ENCODE measurements at places on chromosomes 2 and 18.

GRCh38 chr2:42879121-42879705 lies 86.8 kb upstream of the HAAO start:
- peak overlapping the region; percentile 64 for H3K27ac ChIP-seq
- no peak for DNase-seq

GRCh38 chr18:76451396-76452331 lies 43.4 kb downstream of the ZNF516 start:
- peak overlapping the region; percentile 81 for H3K27ac ChIP-seq
- H3K4me3 ChIP-seq, result peak overlapping the region; percentile 82
- DNase-seq, result peak; percentile 19

- peak overlapping the region; percentile 94 for H3K4me3 ChIP-seq
- H3K36me3 ChIP-seq, result peaks cover 54% of the 10 kb centered on the region
- H3K27me3 ChIP-seq, result no peaks in the 10 kb centered on the region
- peak overlapping the region; percentile 98 for H3K27ac ChIP-seq
- DNase-seq, result no peak
Observed at GRCh38 chr18:49491534-49491856, 4.5 kb upstream of the C18orf32 start.

- H3K27me3 ChIP-seq, result no peaks in the 10 kb centered on the region
- no peak overlapping the region for H3K27ac ChIP-seq
- H3K4me1 ChIP-seq, result peaks cover 6% of the 10 kb centered on the region
Observed at GRCh38 chr2:55114082-55114481, 63.8 kb upstream of the RTN4 start.

DNA sequence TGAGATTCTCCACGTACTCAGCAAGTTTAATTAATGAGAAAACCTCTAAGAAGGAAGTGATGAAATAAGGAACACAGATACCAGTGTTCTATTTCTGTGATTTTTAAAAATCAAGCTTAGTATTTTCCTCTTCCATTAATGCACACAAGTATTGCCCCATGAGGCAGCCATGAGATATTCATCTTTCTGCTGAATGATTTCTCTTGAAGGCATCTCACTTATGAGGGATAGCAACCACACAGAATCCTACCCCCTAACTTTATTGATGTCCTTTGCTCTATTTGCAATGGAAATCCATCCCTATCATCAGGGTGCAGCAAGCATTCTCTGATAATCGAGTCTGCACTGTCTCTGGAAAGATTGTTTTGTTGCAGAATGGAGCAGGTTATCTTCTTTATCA lies 244.1 kb upstream of the NRP2 start:
- no peak for DNase-seq
- H3K27ac ChIP-seq, result no peak overlapping the region
- H3K27me3 ChIP-seq, result no peaks in the 10 kb centered on the region
- no peaks in the 10 kb centered on the region for H3K4me1 ChIP-seq

- no peak for DNase-seq
- no peaks in the 10 kb centered on the region for H3K4me1 ChIP-seq
- H3K27me3 ChIP-seq, result peaks cover 11% of the 10 kb centered on the region
Observed at GRCh38 chr2:216830346-216830745, 29.5 kb downstream of the TNP1 start.

DNA sequence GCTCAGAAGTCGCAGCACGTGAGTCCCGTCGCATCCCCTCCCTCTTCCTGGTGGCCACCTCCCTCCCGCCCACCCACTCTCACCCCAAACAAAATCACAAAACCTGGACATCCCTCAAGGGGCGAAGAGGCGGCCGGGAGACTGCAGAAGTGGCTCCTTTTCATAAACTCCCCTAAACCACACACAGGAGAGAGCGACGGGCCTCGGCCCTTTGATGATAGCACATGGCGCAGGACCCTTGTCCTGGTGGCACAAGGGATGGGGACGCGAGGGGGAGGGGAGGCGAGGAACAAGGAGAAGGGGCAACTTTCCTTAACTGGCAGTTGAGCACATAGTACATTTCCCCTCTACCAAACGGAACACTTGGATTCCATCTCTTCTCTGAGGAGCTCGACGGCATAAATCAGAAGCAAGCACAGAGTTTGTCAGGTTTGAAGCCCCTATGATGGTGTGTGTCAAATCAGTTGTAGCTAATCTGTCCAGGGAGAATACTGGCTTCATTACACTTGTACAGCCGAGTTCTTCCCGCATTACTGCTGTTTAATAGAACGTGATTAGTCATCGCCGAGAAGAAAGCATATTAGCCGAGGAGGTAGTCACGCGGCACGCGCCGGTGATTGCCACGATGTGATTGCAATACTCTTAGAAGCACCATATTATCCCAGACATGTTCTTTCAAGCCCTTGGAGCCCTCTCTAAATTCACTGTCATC lies 43.8 kb downstream of the GBX2 start:
- H3K4me1 ChIP-seq, result no peaks in the 10 kb centered on the region
- no peaks in the 10 kb centered on the region for H3K36me3 ChIP-seq
- no peak overlapping the region for H3K27ac ChIP-seq
- no peak overlapping the region for H3K4me3 ChIP-seq
- no peaks in the 10 kb centered on the region for H3K27me3 ChIP-seq

DNA sequence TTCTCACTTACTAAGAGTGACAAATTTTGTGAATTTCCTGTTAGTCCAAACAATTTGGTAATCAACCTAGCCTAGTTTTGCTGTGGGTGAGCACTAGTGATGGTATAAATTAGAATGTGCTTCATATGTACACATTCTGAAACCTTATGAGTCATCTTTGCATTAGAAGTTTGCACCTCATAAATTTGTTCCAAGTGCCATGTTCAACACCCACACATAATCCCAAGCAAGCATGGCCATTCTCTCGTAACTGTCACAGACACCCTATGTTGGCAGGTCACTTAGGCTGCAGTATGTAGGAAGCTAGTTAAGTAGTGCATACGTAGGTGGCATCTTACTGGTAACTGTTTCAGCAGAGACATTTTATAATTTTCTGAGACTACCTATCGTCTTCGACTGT lies 46.9 kb downstream of the NAB1 start:
- H3K27ac ChIP-seq, result peak overlapping the region; percentile 30
- DNase-seq, result no peak
- H3K36me3 ChIP-seq, result peaks cover 17% of the 10 kb centered on the region
- H3K4me1 ChIP-seq, result peaks cover 30% of the 10 kb centered on the region

- H3K27ac ChIP-seq, result no peak overlapping the region
- H3K36me3 ChIP-seq, result no peaks in the 10 kb centered on the region
- H3K4me1 ChIP-seq, result no peaks in the 10 kb centered on the region
- no peak overlapping the region for H3K4me3 ChIP-seq
- no peaks in the 10 kb centered on the region for H3K27me3 ChIP-seq
Observed at GRCh38 chr18:55838841-55839240, 250.8 kb upstream of the TCF4 start.

DNA sequence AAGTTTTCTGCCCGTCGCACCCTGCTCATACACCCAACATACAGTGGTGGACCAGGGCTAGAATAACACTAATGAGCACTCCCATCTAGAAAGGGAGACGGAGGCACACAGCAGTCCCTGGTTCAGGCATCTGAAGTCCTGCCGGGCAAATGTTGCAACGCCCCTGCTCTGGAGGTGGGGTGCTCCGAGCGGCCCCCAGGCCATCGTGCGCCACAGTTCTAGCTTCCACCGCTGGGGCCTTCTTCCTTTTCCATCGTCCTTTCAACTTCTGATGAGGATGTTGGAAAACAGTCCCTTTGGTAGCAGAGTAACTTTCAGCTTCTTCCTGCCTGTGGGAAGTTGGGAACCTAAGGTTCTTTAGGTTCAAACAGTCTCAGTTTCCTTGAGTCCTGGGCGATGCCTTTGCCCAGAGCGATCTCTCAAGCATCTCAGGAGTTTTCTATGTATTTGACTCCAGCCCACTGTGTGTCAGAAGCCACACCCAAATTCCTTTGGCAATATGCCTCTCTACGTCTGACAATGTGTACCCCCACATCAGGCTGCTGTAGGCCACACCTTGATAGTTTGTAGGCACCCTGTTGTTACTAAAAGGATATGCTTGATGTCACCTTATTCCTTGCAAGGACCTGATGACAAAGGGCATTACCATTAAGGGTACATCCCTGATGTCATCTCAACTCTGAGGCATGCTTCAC lies 258.8 kb downstream of the GLI2 start:
- H3K4me3 ChIP-seq, result no peak overlapping the region
- no peak for DNase-seq
- no peaks in the 10 kb centered on the region for H3K27me3 ChIP-seq
- H3K27ac ChIP-seq, result no peak overlapping the region
- H3K4me1 ChIP-seq, result no peaks in the 10 kb centered on the region

DNA sequence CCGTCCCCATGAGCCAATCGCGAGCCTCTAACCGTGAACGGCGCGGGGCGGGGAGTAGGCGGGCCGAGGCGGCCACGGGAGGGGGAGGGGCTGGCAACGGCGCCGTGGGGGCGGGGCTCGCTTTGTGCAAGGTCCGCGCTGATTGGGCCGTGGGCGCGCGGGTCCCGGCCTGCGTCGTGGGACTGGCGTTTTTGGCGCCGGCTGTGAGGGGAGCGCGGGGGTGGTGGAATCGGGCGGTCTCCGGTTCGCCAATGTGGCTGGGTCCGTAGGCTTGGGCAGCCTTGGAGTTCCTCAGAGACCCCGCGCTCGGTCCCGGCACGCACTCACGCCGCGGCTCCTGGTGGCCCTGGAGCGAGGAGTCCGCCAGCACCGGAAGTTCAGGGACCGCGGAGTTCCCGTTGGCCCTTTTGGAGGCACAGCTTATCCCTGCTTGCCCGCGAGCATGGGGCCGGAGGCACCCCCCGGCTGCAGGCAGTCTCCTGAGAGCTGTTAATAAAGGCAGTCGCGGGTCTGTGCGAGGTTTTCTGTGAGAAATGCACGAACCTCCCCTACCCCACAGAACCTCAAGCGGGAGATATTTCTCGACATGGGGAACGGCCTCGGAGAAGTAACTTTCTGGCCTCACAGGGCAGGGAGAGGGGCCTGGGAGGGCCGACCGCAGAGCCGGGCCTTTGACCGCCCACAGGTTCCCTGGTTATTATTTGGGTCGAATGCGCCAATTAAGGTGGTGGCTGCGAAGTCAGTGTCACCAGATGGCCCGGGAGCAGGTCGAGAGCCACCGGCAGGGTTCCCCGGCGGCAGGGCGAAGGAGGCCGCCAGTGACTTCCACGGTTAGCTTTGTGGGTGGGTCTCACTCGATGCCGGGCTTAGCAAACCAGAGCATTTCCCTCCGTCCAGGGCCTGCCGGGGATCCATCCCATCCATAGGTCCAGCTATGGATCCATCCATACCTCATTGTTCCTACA lies 574 bp upstream of the NCL start:
- H3K27ac ChIP-seq, result peak overlapping the region; percentile 98
- peaks cover 48% of the 10 kb centered on the region for H3K4me1 ChIP-seq
- peak overlapping the region; percentile 98 for H3K4me3 ChIP-seq
- DNase-seq, result peak; percentile 99
- H3K36me3 ChIP-seq, result peaks cover 44% of the 10 kb centered on the region

- no peaks in the 10 kb centered on the region for H3K36me3 ChIP-seq
- no peak overlapping the region for H3K4me3 ChIP-seq
- no peaks in the 10 kb centered on the region for H3K4me1 ChIP-seq
- H3K27me3 ChIP-seq, result peaks cover 2% of the 10 kb centered on the region
- no peak overlapping the region for H3K27ac ChIP-seq
Observed at GRCh38 chr2:16140771-16141640, 200.7 kb downstream of the MYCN start.

GRCh38 chr2:127626917-127627739 lies 18.8 kb upstream of the GPR17 start:
- no peak overlapping the region for H3K27ac ChIP-seq
- H3K4me3 ChIP-seq, result no peak overlapping the region
- H3K27me3 ChIP-seq, result no peaks in the 10 kb centered on the region
- DNase-seq, result no peak

GRCh38 chr2:170598067-170598395 lies 117.1 kb upstream of the SP5 start:
- H3K4me3 ChIP-seq, result no peak overlapping the region
- no peaks in the 10 kb centered on the region for H3K27me3 ChIP-seq
- no peaks in the 10 kb centered on the region for H3K36me3 ChIP-seq

DNA sequence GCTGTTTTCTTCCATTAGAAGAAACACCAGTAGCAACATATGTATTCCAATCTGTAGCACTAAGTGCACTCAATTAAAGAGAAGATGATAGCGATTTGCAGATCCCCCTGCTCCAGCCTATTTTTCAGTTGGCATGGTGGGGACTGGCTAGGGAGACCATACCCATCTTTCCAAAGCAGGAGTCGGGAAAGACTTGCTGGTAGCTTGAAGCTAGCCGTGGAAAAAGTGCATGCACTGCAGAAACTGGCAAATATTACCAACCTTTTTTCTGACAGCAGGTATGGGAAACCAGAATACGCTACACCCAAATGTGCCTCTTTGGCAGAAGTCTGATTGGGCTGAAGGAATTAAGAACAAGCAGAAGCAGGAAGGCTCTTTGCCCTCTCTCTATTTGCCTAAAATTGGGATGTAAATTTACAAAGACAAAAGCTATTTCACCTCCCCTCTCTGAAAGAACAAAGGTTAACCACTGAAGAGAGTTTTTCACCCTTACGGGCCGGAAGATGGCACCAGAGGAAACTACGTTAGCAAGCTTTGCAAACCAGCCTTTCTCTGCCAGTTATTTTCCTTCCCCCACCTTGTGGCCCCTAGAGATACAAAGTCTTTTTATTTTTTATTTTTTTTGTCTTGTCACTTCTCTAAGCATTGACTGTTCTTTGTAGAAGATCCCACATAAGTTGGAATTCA lies 273.1 kb downstream of the DLGAP1 start:
- no peak for DNase-seq
- no peaks in the 10 kb centered on the region for H3K4me1 ChIP-seq
- peaks cover 2% of the 10 kb centered on the region for H3K27me3 ChIP-seq
- no peak overlapping the region for H3K27ac ChIP-seq

- DNase-seq, result no peak
- H3K4me1 ChIP-seq, result no peaks in the 10 kb centered on the region
- H3K36me3 ChIP-seq, result no peaks in the 10 kb centered on the region
- peaks cover 32% of the 10 kb centered on the region for H3K27me3 ChIP-seq
- no peak overlapping the region for H3K27ac ChIP-seq
Observed at GRCh38 chr2:120674246-120675170, 61.2 kb upstream of the GLI2 start.

DNA sequence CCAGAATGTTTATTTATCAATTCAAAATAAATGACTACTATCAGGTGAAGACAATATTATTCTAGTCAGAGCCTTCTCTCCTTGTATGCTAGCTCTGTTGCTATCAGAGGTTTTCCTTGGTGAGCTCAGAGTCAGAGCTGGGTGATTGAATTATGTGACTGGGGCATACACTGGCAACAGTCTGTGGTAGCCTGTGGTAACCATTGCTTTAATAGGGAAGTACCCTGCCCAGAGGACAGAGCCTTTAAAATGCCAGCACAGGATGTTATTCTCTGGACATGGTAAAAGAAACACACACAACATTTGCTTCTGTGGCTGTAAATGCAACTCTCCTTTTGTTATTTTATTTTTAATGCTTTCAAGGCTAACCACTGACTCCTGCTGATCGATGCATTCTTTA lies 124.7 kb downstream of the PPP1R1C start:
- no peaks in the 10 kb centered on the region for H3K36me3 ChIP-seq
- H3K4me1 ChIP-seq, result no peaks in the 10 kb centered on the region
- H3K4me3 ChIP-seq, result no peak overlapping the region
- no peak overlapping the region for H3K27ac ChIP-seq
